Fibroblast of lung (primary cell): ENCODE measurements at places on chromosomes 6 and 20. TPM values are rescaled to one million over a fixed set of nuclear protein-coding genes. Genes with fewer than 3 reads are reported as not detected.

The ESF1 gene
- total RNA-seq: 13.2 and 15.2 TPM in 2 replicates

The PHACTR1 gene
- 0.26 and 1.2 TPM in 2 replicates for total RNA-seq

The SAMD10 gene
- total RNA-seq: 0.77 and 0.99 TPM in 2 replicates

The RFX6 gene
- not detected in 2 replicates for total RNA-seq

The CASS4 gene
- 14.9 and 17.7 TPM in 2 replicates for total RNA-seq

The ANKRD66 gene
- not detected in 2 replicates for total RNA-seq

The RBPJL gene
- total RNA-seq: not detected in 2 replicates

The TAGAP gene
- under 0.01 TPM in 1 of 2 replicates, not detected in the other for total RNA-seq

The CHD6 gene
- 22.9 and 25.9 TPM in 2 replicates for total RNA-seq

The SPACA1 gene
- not detected in 2 replicates for total RNA-seq

The KIAA0408 gene
- 1.3 and 2.8 TPM in 2 replicates for total RNA-seq

DNA sequence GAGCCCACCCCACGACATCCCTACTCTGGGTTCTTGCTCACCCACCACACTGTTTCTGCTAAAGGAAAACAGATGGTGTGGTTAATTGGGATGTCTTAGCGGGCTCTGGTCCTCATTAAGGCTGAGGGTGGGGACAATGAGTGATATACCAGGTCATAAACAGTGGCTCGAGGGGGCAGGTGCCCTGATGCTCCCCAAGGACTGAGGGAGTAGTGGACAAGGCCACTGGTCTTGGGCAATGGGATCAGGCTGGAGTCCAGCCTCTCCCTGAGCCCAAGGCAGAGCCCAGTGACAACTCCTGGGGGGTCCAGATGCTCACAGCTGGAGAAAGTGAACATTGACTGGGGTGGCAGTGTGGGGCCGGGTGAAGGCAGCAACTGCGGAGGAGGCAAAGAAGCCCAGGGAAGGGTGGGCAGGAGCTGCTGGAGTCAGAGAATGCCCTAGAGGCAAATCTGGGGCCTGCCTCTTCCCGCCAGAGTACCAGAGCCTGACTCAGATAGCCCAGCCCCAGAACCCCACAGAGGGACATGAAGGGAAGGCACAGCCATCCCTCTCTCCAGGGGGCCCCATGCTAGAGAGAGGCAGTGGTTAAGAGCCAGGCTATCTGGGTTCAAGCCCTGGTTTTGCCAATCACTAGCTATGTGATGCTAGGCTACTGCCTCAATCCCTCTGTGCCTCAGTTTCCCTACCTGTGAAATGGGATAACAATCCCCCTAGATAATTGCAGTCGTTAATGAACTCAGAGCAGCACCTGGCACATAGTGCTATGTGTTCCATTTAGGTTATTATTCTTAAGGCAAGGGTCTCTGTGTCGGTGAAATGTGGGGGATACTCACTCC is 72.3 kb downstream of the MRPL14 start:
- H3K27me3 ChIP-seq: no peaks in the 10 kb centered on the region
- H3K36me3 ChIP-seq: no peaks in the 10 kb centered on the region
- H3K27ac ChIP-seq: peak overlapping the region; percentile 89
- peak; percentile 61 for DNase-seq
- H3K4me1 ChIP-seq: peaks cover 84% of the 10 kb centered on the region
- no peak overlapping the region for H3K4me3 ChIP-seq

- no peak for DNase-seq
- H3K4me1 ChIP-seq: no peaks in the 10 kb centered on the region
- H3K27ac ChIP-seq: no peak overlapping the region
- no peak overlapping the region for H3K4me3 ChIP-seq
- no peaks in the 10 kb centered on the region for H3K27me3 ChIP-seq
- no peaks in the 10 kb centered on the region for H3K36me3 ChIP-seq
Observed at GRCh38 chr20:7571521-7572055, 368.7 kb downstream of the HAO1 start.

DNA sequence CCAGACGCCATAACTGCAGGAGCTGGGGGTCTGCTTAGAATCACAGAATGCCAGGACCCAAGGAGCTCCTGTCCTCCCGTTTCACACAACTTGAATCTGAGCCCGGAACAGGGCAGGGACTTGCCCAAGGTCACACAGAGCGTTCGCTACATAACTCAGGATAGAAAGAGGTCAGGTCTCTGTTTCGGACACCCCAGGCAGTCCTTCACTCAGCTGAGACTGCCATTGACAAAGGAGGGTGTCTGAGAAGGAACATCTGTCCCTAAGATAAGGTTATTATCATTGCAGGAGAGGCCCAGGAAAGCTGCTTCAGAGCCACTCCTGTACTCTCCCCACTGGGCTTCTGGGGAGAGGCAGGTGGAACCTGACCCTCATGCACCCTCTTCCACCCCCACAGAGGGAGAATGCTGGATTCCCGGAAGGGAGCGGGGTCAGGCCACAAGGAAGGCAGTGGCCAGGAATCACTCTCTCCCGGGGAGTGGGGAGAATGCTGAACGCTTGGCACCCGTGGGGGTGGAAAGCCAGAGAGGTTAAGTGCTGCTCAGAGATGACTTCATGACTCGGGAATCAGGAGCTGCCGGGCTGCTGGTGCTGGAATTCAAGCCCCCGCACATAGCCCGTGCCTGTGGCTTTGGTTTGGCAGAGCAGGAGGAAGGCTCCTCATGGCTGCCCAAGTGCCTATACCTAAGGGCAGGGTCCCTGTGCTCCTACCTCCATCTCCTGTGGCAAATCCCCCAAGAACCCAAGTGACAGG is 10.7 kb downstream of the SDC4 start:
- H3K4me3 ChIP-seq: peak overlapping the region; percentile 8
- H3K36me3 ChIP-seq: peaks cover 23% of the 10 kb centered on the region
- DNase-seq: peak; percentile 81
- peaks cover 56% of the 10 kb centered on the region for H3K4me1 ChIP-seq
- no peaks in the 10 kb centered on the region for H3K27me3 ChIP-seq

GRCh38 chr20:59182401-59183044 is 18.9 kb downstream of the ZNF831 start:
- no peak overlapping the region for H3K27ac ChIP-seq
- DNase-seq: no peak
- no peaks in the 10 kb centered on the region for H3K36me3 ChIP-seq
- H3K4me1 ChIP-seq: no peaks in the 10 kb centered on the region
- H3K4me3 ChIP-seq: no peak overlapping the region

GRCh38 chr6:116562614-116563013 is 8.7 kb upstream of the RWDD1 start:
- H3K4me1 ChIP-seq: peaks cover 6% of the 10 kb centered on the region
- H3K4me3 ChIP-seq: no peak overlapping the region
- no peak overlapping the region for H3K27ac ChIP-seq
- H3K27me3 ChIP-seq: no peaks in the 10 kb centered on the region

DNA sequence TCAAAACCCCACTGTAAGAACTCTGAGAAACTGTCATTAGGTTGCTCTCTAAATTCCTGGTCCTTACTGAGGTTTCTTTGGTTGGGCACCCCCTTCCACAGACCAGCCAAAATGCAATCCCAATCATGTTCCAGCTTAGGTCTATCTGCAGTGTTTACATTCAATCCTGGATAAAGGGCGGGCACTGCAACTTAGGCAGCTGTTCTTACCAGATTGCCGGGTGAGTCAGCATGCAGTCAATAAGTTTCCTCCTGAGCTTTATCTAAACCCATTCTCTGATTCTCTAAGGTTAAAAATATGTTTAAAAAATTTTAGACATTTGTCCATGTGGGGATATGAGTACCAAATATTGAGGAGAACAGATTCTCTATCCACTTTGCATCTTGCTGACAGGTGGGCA is 197.8 kb downstream of the HAO1 start:
- peaks cover 4% of the 10 kb centered on the region for H3K4me1 ChIP-seq
- H3K27me3 ChIP-seq: no peaks in the 10 kb centered on the region
- H3K27ac ChIP-seq: peak overlapping the region; percentile 16
- no peaks in the 10 kb centered on the region for H3K36me3 ChIP-seq

GRCh38 chr6:2876210-2877056 is 26.7 kb downstream of the SERPINB9 start:
- H3K4me3 ChIP-seq: peak overlapping the region; percentile 59
- peaks cover 2% of the 10 kb centered on the region for H3K27me3 ChIP-seq
- peaks cover 11% of the 10 kb centered on the region for H3K4me1 ChIP-seq
- peak; percentile 92 for DNase-seq
- peak overlapping the region; percentile 27 for H3K27ac ChIP-seq

DNA sequence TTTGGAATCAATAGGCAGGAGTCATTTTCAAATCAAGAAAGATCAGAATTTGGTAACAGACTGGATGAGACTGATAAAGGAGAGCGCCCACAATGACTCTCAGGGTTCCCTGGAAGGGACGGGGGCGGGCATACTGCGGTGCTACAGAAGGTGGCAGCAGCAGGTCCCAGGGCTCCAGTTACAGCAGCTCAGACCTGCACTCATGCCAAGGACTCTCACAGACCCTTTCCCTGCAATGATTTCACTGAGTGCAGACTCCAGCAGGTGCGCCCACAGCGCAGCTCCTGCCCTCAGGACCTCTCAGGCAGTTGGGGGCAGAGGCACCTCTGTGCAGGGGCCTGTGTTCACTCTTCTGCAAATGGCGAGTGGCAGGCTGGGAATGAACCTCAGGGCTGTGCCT is 359.8 kb downstream of the ZFAND3 start:
- no peak for DNase-seq
- H3K4me1 ChIP-seq: no peaks in the 10 kb centered on the region
- no peaks in the 10 kb centered on the region for H3K27me3 ChIP-seq
- H3K27ac ChIP-seq: no peak overlapping the region
- no peaks in the 10 kb centered on the region for H3K36me3 ChIP-seq
- H3K4me3 ChIP-seq: no peak overlapping the region

DNA sequence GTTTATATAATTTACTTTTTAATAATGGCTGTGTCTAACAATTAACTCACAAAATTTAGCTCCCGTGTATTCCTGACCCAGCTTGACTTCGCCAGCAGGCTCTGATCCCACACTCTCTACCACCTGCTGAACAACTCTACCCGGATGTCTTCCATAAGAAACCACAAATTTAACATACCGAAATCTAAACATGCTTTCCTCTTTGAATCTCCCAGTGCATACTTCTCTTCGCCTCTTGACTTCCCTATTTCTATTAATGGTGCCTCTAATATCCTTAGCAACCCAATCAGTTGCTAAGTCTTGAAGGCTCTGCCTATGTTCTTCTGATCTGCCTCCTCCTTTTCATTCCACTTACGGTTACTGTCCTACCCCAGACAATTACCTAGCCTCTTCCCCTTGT is 4.6 kb upstream of the MYB start:
- DNase-seq: no peak
- no peak overlapping the region for H3K4me3 ChIP-seq
- H3K27ac ChIP-seq: no peak overlapping the region
- H3K36me3 ChIP-seq: no peaks in the 10 kb centered on the region
- H3K4me1 ChIP-seq: no peaks in the 10 kb centered on the region

GRCh38 chr6:156175971-156176421 is 601.2 kb upstream of the ARID1B start:
- no peaks in the 10 kb centered on the region for H3K36me3 ChIP-seq
- DNase-seq: no peak
- H3K4me3 ChIP-seq: no peak overlapping the region

- DNase-seq: no peak
- no peak overlapping the region for H3K27ac ChIP-seq
- H3K4me3 ChIP-seq: no peak overlapping the region
- peaks cover 8% of the 10 kb centered on the region for H3K27me3 ChIP-seq
- H3K4me1 ChIP-seq: no peaks in the 10 kb centered on the region
- no peaks in the 10 kb centered on the region for H3K36me3 ChIP-seq
Observed at GRCh38 chr6:89434150-89434499, 1.2 kb downstream of the ANKRD6 start.

GRCh38 chr6:165616116-165616515 is 46.9 kb downstream of the PDE10A start:
- H3K27me3 ChIP-seq: no peaks in the 10 kb centered on the region
- H3K4me3 ChIP-seq: no peak overlapping the region
- H3K27ac ChIP-seq: no peak overlapping the region
- no peaks in the 10 kb centered on the region for H3K4me1 ChIP-seq
- DNase-seq: no peak
- no peaks in the 10 kb centered on the region for H3K36me3 ChIP-seq

DNA sequence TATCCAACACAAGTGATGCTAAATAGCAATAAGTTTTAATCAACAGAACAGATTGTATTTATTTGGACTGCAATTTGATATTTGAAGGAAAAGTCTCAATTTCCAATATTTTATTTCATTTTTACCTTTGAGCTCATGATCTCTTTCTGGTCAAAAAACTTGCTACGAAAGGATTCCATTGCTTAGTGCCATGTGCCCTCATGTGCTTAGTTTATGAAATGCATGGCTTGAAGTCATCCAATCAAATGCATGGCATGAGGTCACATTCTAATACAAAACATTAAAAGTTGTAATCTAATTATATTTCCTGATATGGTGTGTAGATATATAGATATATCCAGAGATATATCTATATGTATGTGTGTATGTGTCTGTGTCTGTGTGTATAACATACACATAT is 321.2 kb upstream of the ADGRB3 start:
- no peaks in the 10 kb centered on the region for H3K4me1 ChIP-seq
- peak; percentile 18 for DNase-seq
- H3K4me3 ChIP-seq: no peak overlapping the region

- H3K27me3 ChIP-seq: no peaks in the 10 kb centered on the region
- DNase-seq: peak; percentile 68
- no peak overlapping the region for H3K27ac ChIP-seq
- no peaks in the 10 kb centered on the region for H3K4me1 ChIP-seq
- H3K4me3 ChIP-seq: no peak overlapping the region
Observed at GRCh38 chr20:60210779-60211617, 252.8 kb downstream of the CDH26 start.

- no peak overlapping the region for H3K27ac ChIP-seq
- peak; percentile 20 for DNase-seq
- no peaks in the 10 kb centered on the region for H3K36me3 ChIP-seq
- H3K4me1 ChIP-seq: no peaks in the 10 kb centered on the region
Observed at GRCh38 chr6:18509871-18510643, 122.9 kb downstream of the RNF144B start.

GRCh38 chr6:29590218-29590808 is 5.4 kb downstream of the OR2H2 start:
- no peaks in the 10 kb centered on the region for H3K27me3 ChIP-seq
- DNase-seq: no peak
- H3K4me3 ChIP-seq: no peak overlapping the region
- no peaks in the 10 kb centered on the region for H3K4me1 ChIP-seq

GRCh38 chr6:140661691-140662090 is 1287.2 kb upstream of the CITED2 start:
- no peaks in the 10 kb centered on the region for H3K36me3 ChIP-seq
- H3K27ac ChIP-seq: no peak overlapping the region

GRCh38 chr20:24795436-24795835 is 153.6 kb upstream of the CST7 start:
- no peaks in the 10 kb centered on the region for H3K36me3 ChIP-seq
- DNase-seq: no peak
- H3K27ac ChIP-seq: no peak overlapping the region
- H3K4me3 ChIP-seq: no peak overlapping the region
- H3K4me1 ChIP-seq: no peaks in the 10 kb centered on the region

DNA sequence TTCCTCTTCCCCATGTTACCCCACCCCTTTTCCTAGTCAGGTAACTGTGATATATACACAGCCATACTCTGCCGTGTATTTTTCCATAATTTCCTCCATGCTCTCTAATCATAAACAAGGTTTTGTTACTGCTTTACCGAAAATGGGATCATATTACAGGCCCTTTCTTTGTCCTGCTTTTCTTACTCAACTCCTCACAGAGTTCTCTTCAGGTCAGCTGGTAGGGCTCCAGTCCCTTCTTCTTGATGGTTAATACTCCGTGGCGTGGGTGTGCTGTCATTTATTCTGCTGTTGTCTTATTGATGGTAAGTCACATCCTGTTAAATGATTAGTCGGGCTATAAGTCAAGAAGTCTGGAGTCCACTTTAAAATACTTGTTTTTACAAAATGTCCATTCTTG is 24.9 kb upstream of the PI16 start:
- peaks cover 3% of the 10 kb centered on the region for H3K36me3 ChIP-seq
- peak; percentile 60 for DNase-seq
- no peak overlapping the region for H3K4me3 ChIP-seq

GRCh38 chr6:111269401-111269970 is 182.2 kb downstream of the SLC16A10 start:
- H3K4me1 ChIP-seq: no peaks in the 10 kb centered on the region
- no peaks in the 10 kb centered on the region for H3K27me3 ChIP-seq
- H3K4me3 ChIP-seq: no peak overlapping the region
- peaks cover 3% of the 10 kb centered on the region for H3K36me3 ChIP-seq
- H3K27ac ChIP-seq: no peak overlapping the region
- DNase-seq: peak; percentile 57
